ENCODE measurements at places on chromosomes 16 and 17.

GRCh38 chr17:81022344-81022676 is 12.6 kb upstream of the BAIAP2 start:
- DNase-seq, result no peak

DNA sequence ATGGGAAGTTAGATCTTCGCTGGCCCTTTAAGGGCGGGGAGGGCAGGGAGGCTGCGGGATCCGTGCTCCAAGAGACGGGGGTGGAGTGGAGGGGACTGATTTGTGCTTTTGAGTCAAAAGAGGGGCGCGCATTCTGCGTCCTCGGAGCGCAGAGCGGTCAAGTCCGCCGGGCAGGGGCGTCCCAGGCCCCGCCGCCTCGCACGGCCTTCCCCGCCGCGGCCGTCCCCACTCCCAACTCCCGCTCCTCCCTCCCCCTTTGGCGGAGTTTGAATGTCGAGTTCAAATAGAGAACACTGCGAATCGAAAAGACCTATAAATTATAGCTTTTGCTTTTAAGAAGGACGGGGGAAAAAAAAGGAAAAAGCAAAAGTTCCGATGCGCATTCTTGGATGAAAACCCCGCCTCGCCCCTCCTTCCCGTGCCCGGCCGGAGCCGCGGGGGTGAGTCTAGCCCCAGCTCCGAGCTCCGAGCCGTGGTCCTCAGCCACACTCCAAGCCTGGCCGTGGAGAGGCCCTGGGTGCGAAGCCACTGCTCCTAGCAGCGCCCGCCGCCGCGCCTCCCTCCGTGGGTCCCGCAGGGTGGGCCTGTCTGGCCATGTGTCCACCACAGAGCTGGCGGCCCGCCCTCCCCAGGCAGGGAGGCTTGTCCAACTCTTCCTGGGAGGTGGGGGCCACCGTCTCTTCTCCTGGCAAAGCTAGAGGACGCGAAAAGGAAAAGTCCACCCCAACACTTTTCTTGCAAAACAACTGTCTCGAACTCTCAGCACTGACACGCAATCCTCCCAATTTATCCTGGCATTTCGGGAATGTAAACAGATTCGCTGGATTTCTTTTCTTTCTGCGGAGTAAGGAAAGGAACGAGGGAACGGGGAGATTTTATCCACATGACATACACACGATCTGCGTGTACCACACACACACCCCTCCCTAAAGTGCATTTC is 3.6 kb downstream of the CBX8 start:
- DNase-seq, result no peak

GRCh38 chr17:1714427-1714979 is 4.3 kb upstream of the TLCD2 start:
- DNase-seq, result peak; percentile 73

DNA sequence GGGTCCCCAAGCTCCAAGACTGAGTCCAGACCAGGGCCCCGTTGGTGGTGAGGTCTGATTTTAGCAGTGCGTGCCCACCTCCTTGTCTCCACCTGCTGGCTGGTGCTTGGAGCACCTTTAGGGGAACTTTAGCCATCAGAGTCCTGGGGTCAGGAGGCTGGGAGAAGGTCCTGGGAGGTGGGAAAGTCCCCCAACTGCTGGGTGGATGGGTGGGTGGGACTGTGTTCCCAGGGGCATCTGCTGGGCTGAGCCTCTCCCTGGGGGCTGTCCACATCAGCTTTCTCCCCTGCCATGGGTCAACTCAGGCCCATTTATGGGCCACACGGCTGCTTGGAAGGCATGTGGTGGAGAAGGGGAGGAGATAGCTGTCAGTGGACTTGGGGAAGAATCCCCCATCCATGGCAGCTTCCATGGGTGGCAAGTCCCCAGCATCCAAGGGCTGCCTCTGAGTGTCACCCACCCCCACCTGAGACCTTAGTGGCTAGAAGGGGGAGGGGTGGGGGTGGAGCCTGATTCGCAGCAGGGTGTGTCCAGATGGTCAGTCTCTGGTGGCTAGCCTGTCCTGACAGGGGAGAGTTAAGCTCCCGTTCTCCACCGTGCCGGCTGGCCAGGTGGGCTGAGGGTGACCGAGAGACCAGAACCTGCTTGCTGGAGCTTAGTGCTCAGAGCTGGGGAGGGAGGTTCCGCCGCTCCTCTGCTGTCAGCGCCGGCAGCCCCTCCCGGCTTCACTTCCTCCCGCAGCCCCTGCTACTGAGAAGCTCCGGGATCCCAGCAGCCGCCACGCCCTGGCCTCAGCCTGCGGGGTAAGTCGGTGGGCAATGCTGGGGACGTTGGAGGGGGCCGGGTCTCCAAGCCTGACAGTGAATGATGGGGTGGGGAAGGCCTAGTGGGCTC is at the start of gene TRPV2:
TRPV2 (plus strand) TSS at position 541 of the 894 bp plus-strand sequence. CDS start 2,098 bp downstream, outside the sequence.
- peak; percentile 54 for DNase-seq

DNA sequence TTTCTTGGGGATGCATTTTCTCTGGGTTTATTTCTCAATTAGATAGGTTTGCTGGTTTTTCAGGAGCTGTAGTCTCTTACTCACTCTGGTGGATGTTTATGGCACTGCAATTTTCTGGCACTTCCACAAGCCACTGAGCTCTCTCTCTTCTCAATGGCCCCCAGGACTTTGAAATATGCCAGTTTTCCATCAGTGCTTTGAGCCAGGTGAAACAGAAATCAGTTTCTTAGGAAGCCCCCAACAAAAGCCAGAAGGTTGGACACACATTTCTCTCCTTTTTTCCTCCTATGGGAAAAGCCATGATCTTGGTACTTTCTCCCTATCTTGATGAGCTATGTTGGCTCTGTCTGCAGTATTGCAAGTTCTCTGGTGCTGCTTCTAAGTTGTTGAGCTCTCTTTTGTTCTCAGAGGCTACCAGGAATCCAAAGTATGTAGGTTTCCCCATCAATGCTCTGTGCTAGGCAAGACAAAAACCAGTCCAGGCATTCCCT is 90.7 kb upstream of the SMIM36 start:
- peak; percentile 67 for DNase-seq

DNA sequence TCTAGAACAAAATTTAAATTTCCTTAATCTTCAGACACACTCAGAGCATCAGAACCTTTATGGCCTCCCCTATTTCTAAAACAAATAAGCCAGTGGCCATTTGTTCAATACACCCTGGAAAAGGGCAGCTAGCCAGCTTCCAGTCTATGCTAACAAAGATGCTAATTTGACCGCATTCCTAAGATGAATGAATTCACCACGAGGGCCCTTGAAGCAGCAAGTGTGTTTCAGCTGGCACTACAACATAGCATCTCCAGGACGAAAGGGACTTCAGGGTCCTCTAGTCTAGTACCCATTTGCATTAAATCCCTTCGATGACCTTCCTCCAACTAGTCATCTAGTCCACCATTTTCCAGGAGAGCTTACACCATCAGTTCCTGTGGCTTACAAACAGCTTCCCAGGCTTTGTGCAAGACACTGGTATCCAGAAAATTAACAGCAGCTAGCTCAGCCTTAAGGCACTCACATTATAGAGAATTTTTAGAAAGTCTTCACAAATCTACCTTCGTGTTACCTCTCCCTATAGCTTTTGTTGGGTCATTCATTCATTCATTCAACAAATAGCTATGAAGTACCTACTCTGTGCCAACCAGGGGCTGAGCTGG is 10.9 kb downstream of the KRT37 start:
- DNase-seq, result no peak

All from inflammatory macrophage (primary cell).